Endothelial cell of umbilical vein (primary cell): ENCODE measurements at places on chromosomes 7 and 10. TPM values are rescaled to one million over a fixed set of nuclear protein-coding genes. Genes with fewer than 3 reads are reported as not detected.

DNA sequence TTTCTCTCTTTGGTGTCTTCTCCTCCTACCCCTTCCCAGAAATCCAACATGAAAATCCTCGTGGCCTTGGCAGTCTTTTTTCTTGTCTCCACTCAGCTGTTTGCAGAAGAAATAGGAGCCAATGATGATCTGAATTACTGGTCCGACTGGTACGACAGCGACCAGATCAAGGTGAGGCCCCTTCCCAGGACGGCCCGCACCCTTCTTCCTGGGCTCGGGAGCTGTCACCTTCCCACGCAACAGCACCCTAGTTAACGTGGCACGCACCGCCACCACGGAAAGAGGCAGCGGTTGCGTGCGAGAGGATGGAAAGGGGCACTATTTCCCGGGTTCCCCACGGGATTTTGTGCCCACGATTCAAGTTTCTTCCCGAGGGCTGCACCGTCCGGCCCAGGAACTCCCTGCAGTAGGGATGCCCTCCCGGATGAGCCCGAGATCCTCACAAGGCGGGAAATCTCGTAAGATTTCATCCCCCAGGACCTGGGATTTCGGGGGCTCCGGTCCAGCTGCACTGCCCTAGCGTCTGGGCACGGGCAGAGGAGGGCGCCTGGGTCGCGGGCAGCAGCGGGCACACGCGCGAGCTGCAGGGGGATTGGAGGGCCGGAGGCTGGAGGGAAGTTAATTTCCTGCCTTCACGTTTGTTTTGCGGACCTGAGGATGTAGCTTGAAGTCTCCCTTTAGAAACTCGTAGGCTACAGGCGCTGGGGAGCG lies 834 bp downstream of the TAC1 start:
- no peak for DNase-seq

- DNase-seq, result peak; percentile 87
Observed at GRCh38 chr7:55369427-55370400, 4.6 kb downstream of the LANCL2 start.

HNRNPH3 gene
- total RNA-seq, result 146 and 151 TPM in 2 replicates

DNA sequence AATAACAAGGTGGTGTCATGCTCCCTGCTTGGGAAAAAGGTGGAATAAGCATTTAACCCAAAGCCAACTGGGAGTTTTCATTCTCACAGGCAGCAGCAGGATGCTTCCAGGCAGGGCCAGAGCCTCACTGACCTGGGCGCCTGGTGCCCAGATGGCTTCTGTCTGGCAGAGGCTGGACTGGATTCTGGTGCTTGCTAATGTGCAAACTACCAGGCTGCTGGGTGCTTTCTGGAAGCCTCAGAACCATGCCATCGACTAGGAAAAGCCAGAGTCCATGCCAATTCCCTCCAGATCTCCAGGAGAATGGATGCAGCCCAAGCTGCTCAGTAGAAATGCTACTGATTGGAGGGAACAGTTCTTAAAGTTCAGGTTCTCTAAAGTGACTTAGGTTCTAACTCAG lies 36.2 kb downstream of the VIPR2 start:
- no peak for DNase-seq

- DNase-seq, result no peak
Observed at GRCh38 chr7:107982918-107983389, 20.0 kb downstream of the LAMB1 start.

- no peak for DNase-seq
Observed at GRCh38 chr7:47625861-47626715, 44.2 kb upstream of the TNS3 start.

DNA sequence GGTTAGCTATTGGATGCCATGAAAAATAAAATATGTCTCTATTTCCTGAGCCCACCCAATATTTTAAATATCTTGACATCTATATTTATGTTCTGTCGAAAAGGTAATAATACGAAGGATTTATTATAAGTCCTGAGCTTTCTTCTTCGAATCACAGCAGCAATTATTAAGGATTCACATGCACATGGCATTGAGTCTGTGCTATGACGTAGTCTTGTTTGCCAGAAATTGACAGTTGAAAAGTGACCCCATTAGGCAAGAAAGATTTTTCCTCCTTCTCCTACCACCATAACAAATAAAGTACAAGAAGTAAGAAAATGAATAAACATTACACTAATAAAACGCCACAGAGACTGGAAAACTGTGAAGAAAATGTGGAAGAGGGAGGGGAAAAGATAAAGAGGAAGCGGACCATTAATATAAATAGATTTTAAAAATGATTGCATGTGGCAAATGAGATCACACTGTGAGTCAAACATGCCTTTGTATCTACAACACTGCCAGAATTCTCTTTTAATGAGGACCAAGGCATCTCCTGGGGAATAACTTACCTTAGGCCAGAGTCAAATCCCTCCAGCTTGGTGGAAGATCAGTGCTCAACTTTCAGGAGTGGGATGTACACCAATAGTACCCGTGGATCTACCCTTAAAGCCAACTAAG lies 21.6 kb downstream of the FZD1 start:
- DNase-seq, result no peak

DNA sequence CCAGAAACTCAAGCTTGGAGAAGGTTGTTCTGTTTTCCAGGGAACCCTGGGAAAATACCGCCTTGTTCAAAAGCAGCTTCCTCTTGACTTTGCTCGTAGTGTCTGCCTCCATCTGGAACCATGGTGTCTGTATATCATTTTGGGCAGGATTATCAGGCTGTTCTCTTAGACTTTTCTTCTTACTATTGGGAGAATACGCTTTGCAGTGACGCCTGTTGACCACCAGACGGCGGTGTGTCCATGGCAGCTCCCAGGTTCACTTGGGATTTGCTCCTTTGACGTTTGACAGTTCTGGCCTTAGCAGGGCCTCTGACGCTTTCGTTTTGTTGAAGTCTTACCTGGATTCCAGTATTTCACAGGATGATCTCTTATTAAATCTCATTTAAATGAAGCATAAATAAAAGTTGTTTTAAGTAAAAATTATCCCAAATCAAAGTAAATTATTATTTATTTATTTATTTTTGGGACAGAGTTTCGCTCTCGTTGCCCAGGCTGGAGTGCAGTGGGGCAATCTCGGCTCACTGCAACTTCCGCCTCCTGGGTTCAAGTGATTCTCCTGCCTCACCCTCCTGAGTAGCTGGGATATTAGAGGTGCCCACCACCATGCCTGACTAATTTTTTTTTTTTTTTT lies 41.8 kb upstream of the GJD4 start:
- peak; percentile 78 for DNase-seq

- DNase-seq, result no peak
Observed at GRCh38 chr7:55044371-55044717, 25.5 kb downstream of the EGFR start.

GRCh38 chr7:125444864-125445263 lies 515.2 kb upstream of the POT1 start:
- no peak for DNase-seq

GRCh38 chr7:157832421-157832820 lies 495.6 kb downstream of the DNAJB6 start:
- DNase-seq, result no peak

DNA sequence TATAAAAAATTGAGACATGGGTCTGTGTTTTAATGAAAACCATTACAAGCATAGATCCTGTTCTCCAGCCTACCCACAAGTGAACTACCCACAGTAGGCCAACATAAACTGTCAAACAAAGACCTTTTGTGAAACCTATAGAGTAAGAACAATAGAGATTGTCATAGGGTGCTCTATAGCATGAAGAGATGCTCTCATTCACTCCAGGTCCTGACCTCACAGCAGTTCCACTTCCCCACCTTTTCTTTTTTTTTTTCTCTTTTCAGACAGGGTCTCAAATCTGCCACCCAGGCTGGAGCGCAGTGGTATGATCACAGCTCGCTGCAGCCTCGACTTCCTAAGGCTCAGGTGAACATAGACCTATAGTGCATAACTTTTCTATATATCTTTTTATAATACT lies 72.3 kb downstream of the CPEB3 start:
- DNase-seq, result no peak

- DNase-seq, result peak; percentile 67
Observed at GRCh38 chr7:34133983-34134782, 228.8 kb downstream of the BMPER start.

DNA sequence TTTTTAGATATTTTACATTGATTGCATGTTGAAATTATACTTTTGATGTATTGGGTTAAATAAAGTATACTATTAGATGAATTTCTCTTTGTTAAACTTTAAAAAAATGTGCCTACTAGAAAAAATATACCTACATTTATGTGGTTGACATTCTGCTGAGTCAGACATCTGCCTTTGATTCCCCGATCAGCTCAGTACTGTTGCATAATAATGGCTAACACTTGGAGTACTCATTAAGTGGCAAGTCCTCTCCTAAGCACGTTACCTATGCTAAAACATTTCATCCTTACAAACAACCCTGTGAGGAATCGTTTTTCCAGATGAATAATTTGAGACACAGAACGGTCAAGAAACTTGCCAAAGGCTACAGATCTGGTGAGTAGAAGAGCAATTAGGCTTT lies 14.0 kb upstream of the SEM1 start:
- no peak for DNase-seq

DNA sequence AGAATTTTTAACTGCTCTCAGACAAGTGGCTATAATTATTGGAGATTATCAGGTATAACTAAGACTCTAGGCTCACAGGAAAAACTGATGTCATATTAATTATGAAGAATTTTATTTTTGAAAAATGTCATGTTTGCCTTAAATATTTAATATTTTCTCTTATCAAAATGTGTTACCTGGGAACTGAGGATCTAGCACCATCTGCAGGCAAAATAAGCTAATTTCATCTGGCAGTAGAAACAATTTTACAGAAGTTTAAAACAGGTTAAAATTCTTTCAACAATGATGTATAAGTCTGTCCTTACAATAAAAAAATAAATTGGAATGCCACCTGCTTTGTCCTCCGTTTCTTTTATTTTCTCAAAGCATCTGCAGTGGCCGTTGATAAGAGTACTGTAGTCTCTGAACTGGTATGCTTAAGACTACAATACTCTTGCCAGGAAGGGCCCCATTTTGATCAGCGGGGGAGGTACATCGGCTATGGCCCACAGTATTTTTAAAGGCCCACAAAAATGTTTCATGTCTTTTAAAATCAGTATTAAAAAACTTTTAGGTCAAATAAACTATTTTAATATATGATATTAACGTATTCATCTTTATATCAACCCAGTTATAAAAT lies 81.3 kb downstream of the VWDE start:
- DNase-seq, result peak; percentile 51

DNA sequence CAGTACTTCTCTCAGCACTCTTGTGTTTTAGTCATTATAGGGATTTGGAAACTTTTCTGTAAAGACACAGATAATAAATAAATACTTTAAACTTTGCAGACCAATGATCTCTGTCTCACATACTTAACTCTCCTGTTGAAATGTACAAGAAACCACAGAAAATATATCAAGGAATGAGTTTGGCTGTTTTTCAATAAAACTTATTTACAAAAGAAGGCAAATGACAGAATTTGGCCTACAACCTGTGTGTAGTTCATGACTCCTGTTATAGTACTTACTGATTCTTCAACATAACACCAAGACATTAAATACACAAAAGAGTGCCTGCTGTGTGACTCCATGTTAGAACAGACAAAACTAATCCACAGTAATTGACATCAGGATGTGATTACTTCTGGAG lies 510.0 kb upstream of the PHF14 start:
- no peak for DNase-seq

GRCh38 chr7:14446829-14447228 lies 455.7 kb downstream of the DGKB start:
- DNase-seq, result no peak

- DNase-seq, result peak; percentile 80
Observed at GRCh38 chr10:72834183-72834825, 59.2 kb upstream of the OIT3 start.

DNA sequence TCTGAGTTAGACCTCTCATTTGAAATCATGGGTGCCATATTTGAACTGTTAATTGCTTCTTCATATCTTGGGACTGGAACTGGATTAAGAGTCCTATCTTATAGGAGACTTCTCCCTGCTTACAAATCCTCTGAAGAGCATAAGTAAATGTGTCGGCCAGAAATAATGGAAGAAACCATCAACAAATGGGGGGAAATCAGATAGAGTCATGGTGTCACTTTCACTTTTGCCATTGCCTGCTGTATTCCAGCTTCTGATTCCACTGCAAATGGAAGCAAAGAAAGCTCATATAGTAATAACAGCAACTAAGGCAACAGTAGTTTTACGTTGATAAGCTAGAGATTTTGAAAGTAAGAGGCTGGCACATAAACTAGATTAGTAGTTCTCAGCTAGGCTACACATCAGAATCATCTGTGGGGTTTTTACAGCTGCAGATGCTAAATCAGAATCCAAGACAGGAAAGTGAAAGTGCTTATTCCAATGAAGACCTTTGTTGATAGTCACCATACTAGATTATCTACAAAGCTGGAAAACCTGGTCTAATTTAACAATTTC lies 12.3 kb upstream of the CRPPA start:
- no peak for DNase-seq

DNA sequence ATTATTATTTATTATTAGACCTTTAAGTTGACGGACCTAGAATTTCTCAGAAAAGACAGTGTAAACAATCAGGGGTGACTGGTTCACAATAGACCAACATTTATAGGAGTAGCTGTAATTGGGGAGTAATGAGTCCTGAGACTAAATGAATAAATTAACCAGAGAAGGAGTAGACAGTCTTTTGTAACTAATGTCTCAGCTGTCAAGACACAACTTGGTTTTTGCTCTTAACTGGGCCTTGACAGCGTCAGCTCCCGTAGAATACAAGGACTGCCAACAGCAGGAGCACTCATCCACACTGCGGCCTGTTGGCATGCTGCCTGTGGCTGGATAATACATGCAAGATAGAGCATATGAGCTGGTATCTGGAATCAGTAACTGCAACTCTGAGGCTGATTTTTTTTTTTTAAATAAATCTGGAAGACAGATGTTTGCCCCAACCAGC lies 123.9 kb downstream of the CACNA2D1 start:
- DNase-seq, result peak; percentile 62

DNA sequence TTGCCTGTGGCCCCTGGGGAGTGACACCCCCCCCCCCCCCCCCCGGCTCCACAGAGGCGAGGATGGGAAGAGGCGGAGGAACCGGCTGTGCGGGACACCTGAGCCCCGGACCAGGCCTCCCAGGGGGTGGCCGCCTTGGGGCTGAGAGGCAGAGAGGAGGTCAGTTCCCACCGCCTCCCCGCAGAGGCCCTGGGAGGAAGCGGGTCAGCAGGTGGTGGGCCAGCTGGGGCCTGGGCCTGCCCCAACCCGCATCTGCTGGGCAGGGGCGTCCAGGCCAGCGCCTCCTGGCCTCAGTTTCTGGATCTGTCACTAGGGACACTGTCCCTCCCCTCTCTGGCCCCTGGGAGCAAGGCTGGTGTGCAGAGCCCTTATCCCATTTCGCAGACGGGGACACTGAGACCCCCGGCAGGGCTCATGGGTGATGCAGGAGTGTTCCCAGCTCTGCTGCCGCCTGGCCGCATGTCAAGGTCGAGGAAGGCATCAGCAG lies 14.6 kb upstream of the LFNG start:
- no peak for DNase-seq

GRCh38 chr7:22726907-22727713 lies at the start of gene IL6:
Gene IL6 (plus strand): TSS chr7:22727200. CDS start chr7:22727263, 63 bp downstream.
- DNase-seq, result peak; percentile 91

GRCh38 chr10:59611048-59611447 lies 98.6 kb downstream of the SLC16A9 start:
- no peak for DNase-seq

GRCh38 chr10:18261063-18261610 lies 120.9 kb downstream of the CACNB2 start:
- no peak for DNase-seq
